ENCODE measurements at places on chromosomes 7 and 10.

DNA sequence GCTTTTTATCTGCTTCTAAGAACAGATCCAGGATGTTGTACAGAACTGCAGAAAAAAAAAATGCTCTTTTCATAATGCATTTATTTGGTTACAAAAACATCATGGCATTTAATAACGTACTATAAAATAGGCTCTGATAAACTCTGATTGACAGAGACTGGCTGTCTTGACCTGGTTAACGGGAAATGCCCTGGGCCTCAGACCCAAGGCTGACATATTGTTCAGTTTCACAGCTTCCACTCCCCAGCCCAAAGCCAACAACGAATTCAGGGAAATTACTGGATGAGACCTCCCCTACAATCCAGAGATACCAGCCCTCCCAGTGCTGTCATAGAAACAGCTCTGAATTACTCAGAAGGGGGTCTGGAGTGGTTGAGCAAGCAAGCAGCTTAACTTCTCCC, 260.1 kb downstream of the CREB5 start:
- no peak for DNase-seq

- no peak for DNase-seq
Measured at GRCh38 chr7:153043440-153043839, 283.9 kb downstream of the ACTR3B start.

DNA sequence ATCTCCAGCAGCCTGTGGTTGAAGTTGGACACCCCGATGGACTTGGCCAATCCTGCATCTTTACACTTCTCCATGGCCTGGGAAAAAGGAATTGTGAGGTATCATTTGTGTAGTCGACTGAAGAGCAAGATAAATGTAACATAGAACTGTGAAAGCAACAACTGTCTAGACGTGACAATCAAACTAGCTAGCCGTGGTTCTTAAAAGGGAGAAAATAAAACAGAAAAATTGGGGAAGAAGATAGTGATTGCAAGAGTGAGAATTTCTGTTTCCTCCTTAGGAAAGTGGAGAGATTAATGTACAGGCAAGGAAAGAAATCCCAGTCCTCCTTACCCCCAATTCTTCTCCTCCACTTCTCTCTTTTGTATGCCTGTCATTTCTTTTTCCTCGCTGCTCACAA, 5.0 kb downstream of the AKR1C2 start:
- DNase-seq = no peak

DNA sequence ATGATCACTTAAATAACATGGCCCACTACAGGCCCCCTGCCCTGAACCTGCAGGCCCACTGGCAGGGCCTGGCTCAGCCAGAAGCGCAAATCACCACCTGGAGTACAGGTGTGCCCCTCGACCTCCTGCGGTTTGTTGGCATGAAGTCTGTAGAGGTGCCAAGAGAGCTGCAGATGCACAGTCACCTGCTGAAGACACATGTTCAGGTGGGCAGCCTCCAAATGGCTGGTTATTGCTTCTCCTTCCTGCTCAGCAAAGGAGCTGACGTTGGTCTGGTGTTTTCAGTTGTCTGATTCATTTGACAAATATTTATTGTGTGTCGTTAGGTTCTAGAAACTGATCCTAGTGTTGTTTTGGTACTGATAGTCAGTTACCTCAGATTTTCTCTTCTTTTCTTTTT, 29.0 kb downstream of the DHTKD1 start:
- no peak for DNase-seq

GRCh38 chr10:35916791-35917190, 274.7 kb upstream of the FZD8 start:
- DNase-seq = no peak

DNA sequence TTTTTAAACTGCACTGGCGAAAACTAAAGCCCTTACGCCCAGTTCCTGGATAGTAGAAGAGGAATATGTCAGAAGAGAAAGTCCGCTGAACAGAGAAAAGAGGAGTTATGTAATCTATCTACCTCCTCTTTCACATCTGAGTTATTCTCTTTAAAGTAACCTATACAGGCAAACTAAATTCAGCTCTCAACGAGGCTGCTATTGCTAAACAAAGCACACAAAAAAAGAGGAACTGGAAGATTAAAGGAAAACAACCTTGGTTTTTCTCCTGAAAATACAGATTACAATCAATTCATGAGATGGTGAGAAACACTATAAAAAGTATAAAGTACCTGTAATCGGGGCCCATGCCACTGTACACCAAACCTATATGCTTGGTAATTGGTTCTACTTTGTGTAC, 5.8 kb downstream of the PSMA2 start:
- DNase-seq = no peak

DNA sequence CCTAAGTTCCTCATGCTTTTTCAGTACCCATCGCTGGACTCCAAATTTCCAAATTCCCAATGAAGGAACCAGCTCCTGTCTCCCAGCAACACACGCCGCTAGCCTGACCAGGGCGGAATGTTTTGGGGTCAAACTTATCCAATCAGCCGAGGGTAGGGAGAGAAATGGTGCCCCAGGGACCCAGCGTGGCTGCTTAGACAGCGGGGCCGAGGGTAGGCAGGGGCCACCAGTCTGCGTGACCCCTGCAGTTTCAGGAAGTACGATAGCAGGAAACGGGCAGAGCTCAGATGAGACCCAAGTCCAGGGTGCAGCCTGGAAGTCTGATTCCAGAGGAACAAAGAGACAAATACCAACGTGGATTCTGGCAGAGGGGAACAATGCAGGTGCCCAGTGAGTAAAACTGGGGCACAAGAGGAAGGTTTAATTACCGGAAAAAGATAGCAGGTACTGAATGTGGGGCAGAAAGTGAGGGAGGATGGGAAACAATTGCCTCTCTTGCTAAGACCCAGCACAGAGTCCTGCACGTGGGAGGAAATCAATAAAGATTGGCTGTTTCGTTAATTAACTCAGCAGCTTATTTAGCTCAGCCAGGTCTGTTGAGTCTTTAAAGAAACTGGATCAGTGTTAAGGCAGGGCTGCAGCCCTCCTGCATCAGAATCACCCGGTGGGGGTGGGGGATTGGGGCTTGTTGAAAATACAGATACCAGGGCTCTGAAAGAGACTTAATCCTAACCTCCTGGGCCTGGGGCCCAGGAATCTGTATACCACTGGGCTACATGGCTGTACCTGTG, 50.4 kb upstream of the NFE2L3 start:
- no peak for DNase-seq

DNA sequence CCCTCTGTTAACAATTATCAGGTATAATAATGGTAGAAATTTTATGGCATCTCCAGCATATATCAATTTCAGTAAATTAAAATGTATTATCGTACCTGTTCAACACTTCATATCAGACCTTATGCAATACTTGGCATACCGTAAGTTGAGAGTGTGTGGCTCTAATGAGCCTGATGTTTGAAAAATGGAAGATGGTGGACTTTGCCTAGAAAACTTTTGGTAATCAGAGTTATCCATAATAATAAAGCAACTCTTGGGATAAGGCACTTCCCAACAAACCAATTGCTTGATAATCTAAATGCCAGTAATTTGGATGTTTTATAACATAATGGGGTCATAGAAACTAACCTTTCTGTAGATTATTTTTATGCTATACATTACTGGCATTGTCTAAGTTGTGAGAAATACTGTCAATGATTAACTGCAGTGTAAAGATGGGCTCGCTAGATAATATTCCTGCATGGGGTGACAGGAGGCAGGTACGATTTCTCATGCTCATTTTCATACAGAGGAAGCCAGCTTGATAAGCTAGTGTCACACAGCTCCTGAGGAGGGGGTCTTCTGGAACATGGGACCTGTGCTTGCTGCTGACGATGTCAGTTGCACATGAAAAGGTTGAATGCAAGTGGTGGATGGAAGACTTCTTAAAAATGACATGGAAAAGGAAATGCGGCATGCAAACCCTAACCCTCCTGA, 27.8 kb upstream of the DMBT1 start:
- DNase-seq = no peak

- no peak for DNase-seq
Measured at GRCh38 chr7:91913612-91914011, 27.1 kb upstream of the AKAP9 start.

- DNase-seq = no peak
Measured at GRCh38 chr7:126843883-126844282, 408.9 kb downstream of the GRM8 start.

- DNase-seq = no peak
Measured at GRCh38 chr7:127396184-127396583, 3.7 kb upstream of the ZNF800 start.

- DNase-seq = no peak
Measured at GRCh38 chr7:43137811-43138210, 25.4 kb downstream of the HECW1 start.

- no peak for DNase-seq
Measured at GRCh38 chr7:116225860-116226259, 15.5 kb downstream of the TES start.

- no peak for DNase-seq
Measured at GRCh38 chr7:55021053-55021452, 2.2 kb downstream of the EGFR start.

- DNase-seq = no peak
Measured at GRCh38 chr7:130127821-130128317, 57.5 kb downstream of the KLHDC10 start.

DNA sequence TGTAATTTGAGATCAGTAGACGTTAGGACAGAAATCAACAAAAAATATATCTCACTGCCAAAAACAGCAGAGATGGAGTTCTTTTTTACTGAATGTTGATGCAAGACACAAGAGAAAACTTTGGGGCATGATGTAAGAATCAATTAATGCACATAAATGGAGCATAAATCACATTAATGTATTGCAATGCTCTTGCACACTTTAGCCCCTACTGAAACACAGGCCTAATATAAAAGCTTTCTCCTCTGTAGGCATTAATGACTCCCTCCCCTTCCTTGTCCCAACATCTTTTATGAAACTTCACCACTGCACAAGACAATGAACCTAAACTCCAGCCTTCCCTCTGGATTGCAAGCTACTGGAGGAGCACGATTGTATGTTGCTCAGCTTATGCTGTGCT, 58.8 kb downstream of the CACNA2D1 start:
- no peak for DNase-seq

GRCh38 chr10:124996854-124997215, 54.9 kb downstream of the ZRANB1 start:
- DNase-seq = no peak

DNA sequence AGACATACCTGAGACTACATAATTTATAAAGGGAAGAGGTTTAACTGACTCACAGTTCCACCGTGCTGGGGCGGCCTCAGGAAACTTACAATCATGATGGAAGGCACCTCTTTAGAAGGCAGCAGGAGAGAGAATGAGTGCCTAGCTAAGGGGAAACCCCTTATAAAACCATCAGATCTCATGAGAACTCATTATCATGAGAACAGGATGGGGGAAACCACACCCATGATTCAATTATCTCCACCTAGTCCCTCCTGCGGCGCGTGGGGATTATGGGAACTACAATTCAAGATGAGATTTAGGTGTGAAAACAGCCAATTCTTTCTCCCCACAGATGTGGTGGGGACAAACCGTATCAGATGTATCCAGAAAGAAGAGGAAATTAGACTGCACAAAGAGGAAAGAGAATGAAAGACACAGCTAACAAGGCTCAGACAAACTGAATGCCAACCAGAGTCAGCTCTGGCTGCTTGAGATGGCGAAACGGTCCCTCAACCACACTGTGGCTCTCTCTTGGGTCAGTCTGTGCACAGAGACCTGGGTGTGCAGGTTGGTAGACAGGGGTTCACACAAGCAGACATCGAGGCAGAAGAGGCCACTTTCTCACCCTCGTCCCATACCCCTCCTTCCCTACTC, 375.6 kb downstream of the SFMBT2 start:
- DNase-seq = no peak

DNA sequence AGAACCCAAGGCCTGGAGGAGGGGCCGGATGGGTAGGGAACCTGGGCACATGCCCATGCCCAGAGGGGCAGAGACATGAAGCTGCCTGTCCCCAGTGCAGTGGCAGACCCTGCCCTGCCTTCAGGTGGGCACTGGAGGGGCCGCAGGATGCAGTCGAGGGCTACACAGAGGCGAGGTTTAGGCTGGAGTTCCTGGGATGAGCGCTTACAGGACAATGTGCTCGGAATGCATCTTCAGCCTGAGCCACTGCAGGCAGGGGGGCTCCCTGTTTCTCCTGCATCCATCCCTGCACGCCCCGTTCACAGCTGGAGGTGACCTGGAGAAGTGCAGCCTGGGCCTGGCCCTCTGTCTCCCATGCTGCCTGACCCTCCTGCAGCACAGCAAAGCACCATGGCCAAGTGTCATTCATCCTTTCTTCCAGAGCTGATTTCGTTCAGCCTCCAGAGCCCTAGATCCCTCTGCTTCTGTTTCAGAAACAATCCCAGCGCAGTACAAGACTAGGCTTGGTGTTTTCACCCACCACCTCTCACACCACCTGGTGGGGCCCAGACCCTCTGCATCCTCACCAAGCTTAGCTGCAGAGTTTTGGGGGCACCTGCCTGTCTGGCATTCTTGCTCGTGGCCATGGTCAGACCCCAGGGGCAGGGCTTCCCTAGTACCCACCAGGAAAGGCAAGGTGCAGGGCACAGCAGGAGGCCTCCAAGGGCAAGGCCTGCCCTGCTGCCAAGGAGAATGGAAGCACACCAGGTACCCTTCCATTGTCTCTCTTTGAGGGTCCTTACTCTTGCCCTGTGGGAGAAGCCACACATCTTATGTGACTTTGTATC, 311.9 kb downstream of the TCERG1L start:
- no peak for DNase-seq

Measured in stimulated activated CD8-positive, alpha-beta memory T cell treated with anti-CD3 and anti-CD28 coated beads, Interleukin-4, amount 100 ng/mL, for 1 hour (primary cell).